AG09319 (cell line): ENCODE measurements at places on chromosomes 4 and X.

- DNase-seq: no peak
These were observed 772 bp downstream of the CYP4V2 start for GRCh38 chr4:186192066-186192612.

GRCh38 chr4:21226637-21227538 lies 526.6 kb downstream of the PACRGL start:
- DNase-seq: no peak

DNA sequence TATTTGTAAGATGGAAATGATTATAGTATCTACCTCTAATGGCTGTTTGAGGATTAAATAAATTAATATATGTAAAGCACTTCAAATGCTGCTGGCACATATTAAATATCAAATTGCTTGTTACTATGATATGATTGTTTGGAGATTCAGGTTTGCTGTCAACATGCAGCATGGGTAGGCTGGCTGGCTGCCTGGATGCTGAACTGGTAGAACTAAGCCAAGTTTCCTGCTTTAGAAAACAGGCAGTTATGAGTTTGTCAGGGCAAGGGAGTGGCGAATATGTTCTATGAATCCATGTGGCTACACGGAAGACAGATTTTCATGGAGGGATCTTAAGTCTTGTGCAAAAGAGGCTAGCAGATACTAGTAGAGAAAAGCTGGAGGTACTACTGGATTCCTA lies 239.6 kb downstream of the GBA3 start:
- DNase-seq: no peak

- no peak for DNase-seq
These were observed 100.5 kb downstream of the CORIN start for GRCh38 chr4:47737326-47737725.

GRCh38 chr4:31877429-31877828 lies 1157.3 kb downstream of the PCDH7 start:
- DNase-seq: no peak

DNA sequence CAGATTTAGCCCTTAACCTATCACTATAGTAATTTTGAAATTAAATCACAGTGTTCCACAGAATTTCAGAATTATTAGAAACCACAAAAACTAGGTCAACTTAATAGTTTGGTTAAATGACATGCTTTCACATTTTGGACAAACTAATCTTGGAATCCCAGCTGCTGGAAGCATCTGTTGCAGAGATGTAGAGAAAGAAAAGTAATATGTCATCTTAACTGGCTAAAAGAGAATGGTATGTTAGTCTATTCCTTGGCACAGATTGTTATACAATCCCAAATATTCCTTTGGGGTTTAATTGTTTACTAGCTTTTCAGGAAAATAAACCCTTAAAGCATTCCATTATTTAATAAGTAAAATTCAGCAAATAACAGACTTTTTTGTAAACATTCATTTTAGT lies 519.9 kb downstream of the IL15 start:
- DNase-seq: no peak

DNA sequence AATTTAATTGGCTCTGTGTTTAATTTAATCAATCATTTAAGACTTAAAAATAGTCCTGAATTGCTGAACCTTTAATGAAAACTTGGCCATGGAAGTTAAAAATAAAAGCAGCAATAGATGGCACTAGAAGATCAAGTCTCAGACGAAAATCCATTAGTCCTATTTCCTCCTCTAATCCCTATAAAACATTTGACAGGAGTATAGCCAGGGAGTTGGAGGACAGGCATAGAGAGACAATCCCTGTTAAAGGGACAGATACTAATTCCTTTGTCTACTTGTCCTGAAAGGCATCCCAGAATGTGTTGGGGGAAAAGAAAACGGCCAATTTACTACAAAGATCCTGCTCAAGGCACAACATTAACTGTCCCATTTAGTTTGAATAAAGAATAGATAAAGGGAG lies 276.3 kb upstream of the TACR3 start:
- no peak for DNase-seq

- DNase-seq: no peak
These were observed 76.8 kb downstream of the COMMD8 start for GRCh38 chr4:47386561-47387235.

GRCh38 chr4:40502220-40502619 lies 127.4 kb downstream of the RBM47 start:
- DNase-seq: no peak

DNA sequence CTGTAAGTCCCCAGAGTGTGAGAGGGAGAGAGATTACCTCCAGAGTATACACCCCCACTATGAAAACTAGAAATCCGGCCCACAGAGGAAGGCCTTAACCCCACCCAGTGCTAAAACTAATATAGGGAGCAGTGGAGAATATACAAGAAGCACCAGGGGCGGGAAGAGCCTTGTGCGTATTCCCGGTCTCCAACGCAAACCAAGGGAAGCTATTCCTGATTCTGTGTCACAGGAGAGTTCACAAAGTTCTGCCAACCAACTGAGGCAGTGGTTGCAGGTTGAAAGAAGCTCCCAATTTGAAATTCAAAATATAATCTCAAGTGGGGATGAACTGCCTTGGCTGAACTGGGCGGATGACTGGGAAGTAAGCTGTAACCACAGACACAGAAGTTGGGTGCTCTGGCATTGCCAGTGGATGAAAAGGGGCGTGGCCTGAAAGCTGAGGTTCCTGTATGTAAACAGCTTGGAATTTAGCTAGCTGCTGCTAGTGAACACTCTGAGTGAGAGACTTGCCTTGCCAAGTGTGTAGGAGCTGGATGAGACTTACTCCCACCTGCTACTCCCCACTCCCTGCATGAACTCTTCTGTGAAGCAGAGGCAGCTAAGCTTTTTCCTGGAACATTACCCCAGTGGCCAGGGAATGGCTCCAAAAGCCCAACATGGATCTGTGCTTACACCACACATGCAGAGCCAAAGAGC lies 32.7 kb downstream of the ELF2 start:
- DNase-seq: no peak

DNA sequence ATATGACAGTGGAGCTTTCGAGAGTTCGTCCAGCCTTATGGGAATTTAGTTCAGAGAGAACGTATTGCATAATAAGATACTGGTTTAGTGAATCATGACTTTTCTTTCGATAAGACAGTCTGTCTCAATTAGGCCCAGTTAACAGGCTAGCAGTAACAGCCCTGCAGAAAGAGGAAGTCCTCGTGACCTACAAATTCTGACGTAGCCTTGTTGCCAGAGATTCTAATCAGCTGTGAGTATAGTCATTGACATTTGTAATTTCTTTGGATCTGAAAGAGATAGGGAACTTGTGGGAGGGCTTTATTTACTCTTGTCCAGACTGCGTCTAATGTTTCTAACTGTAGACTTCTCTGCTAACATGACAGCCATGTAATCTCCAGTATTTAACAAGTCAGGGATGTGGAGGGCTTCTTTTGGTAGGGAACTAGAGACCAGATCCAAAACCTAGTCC lies 15.8 kb downstream of the ART3 start:
- peak; percentile 55 for DNase-seq

- DNase-seq: no peak
These were observed 39.0 kb upstream of the SLC7A3 start for GRCh38 chrX:70969635-70970481.

GRCh38 chrX:125810856-125811255 lies 355.2 kb downstream of the DCAF12L2 start:
- DNase-seq: no peak

- no peak for DNase-seq
These were observed 53.8 kb upstream of the NAP1L2 start for GRCh38 chrX:73268463-73268862.

- DNase-seq: no peak
These were observed 33.4 kb downstream of the AFAP1 start for GRCh38 chr4:7906171-7906701.

DNA sequence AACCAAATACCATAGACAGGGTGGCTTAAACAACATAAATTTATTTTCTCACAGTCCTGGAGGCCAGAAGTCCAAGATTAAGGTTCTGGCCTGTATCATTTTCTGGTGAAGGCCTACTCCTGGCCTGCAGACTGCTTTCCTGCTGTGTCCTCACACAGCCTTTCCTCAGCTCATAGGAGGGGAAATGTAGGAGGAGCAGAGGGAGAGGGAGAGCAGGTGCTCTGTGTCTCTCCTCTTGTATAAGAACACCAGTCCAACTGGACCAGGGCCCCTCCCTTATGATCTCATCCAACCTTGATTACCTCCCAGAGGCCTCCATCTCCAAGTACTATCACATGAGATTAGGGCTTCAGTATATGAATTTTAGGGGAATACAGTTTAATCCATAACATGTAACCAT lies 34.3 kb downstream of the RAPGEF2 start:
- no peak for DNase-seq

DNA sequence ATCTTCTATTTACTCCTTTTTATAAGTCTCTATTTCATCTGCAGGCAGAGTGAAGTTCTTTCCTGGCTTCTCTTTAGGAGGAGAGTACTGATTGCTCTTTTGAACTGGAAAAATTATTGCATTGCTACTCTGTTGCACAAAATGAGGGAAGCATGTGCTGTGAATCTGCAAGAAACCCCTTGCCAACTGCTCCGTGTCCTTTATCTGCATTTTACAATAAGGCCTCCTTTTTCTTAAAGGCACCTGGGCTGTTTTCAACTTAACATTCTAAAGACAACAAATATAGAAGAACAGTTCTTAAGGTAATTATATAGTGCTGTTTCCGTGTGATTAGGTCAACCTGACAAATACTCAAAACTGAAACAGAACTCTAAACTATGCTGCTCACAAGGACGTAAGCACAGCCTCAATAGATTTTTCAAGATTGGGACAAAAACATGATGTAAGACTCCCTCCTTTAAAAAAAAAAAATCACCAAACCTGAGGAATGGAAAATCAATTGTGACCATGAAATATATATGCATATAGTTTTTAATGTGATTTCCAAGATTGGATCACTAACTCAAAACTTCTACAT lies 716.6 kb upstream of the INTU start:
- DNase-seq: no peak

- DNase-seq: no peak
These were observed at the start of gene IGSF1 for GRCh38 chrX:131288738-131289511. Gene IGSF1 (minus strand): TSS chrX:131289306. CDS start chrX:131286674, 2,632 bp downstream.

- DNase-seq: no peak
These were observed 500 bp downstream of the CDX4 start for GRCh38 chrX:73447311-73447794.

- DNase-seq: peak; percentile 1
These were observed 833.9 kb upstream of the PRKX start for GRCh38 chrX:4547213-4547836.

DNA sequence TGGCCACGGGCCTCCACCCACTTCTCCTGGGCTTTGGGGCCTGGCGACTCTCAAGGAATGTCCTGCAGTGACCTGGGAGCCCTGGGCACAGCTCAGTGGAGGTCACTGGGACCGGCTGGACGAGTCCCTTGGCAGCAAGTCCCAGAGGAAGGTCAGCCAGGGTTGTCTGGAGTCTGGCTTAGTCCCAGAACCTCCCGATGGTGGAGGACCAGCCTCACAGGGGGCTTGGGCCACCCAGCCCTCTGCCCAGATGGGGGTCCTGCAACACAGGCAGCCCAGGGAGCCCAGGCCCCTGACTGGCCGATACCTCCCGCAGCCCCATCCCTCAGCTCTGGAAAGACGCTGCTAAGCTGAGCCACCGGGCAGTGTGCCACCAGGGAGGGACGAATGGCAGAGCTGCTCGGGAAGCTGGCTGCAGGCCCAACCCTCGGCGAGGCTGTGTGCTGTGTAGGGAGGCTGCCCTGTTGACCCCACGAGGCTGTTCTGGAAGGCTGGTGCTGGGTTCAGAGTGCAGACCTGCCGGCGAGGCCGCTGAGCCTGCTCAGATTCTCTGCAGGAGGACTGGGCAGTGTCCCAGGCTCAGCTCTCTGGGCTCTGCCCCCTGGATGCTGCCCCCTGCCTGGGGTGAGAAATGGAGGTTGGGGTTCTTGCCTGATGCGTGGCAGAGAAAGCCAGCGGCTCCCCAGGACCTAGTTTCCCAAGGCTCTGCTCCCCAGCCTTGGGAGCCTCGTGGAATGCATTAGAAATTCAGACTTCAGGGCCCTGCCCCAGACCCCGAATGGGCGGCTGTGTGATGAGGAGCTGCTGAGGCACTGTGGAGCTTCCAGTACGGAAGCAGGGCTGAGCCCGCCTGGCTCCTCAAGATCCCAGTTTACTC lies 61.7 kb downstream of the ADRA2C start:
- DNase-seq: peak; percentile 14

GRCh38 chr4:1226144-1226481 lies 22.8 kb downstream of the CTBP1 start:
- DNase-seq: no peak

- no peak for DNase-seq
These were observed 26.1 kb downstream of the IGSF1 start for GRCh38 chrX:131262738-131263679.

- DNase-seq: no peak
These were observed 96.3 kb upstream of the NKX1-1 start for GRCh38 chr4:1502501-1502886.

DNA sequence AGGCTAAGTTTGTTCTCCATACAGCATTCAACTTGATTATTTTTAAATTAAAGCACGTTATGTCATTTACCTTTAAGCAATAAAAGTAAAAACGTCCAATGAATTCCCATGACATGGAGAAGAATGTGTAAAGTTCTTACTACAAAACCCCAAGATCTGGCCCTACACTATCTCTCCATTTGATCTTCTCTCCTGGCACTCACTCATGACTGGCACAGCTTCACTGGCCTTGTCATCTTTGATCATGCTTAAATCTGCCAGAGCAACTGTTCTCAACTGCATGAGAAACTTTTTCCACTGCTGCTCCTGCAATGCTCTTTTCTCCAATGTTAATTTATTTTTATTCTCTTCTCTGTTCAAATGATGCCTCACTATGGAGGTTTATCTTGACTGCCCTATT lies 1109.0 kb upstream of the IGFBP7 start:
- no peak for DNase-seq

GRCh38 chr4:130197946-130198345 lies 1102.0 kb downstream of the C4orf33 start:
- no peak for DNase-seq

- DNase-seq: no peak
These were observed 4.1 kb downstream of the FOXO4 start for GRCh38 chrX:71099736-71100135.

- no peak for DNase-seq
These were observed 21.6 kb downstream of the LUZP4 start for GRCh38 chrX:115311139-115311538.

GRCh38 chr4:182155806-182156205 lies 87.4 kb upstream of the TENM3 start:
- no peak for DNase-seq

GRCh38 chr4:99961711-99962110 lies 11.6 kb upstream of the H2AZ1 start:
- DNase-seq: no peak

GRCh38 chrX:39152106-39152649 lies 350.9 kb downstream of the MID1IP1 start:
- no peak for DNase-seq

- DNase-seq: peak; percentile 98
These were observed 13.4 kb upstream of the STK32B start for GRCh38 chr4:5037553-5038551.
